ENCODE measurements at places on chromosomes 2 and 18.
A peak's percentile ranks its signal among the peaks of the same experiment; 100 is the strongest.

GRCh38 chr2:106961328-106961727 is 75.4 kb upstream of the ST6GAL2 start:
- DNase-seq, result no peak

DNA sequence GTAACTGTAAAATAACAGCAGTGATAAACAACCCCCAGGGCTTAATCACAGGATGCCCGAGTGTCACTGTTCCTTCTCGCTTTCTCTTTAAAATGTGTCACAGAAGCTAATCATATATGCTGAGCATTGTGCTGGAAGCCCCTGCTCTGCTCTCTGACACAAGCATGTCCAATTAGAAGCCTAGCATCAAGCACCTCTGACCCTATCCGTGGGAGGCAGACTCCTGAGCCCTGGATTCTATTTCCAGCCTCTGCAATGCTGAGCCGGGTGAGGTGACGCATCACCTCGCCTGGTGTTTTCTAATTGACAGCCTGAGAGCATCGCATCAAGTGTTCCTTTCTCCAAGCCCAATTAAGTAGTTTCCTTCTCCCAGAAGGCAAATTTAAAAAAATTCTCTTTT is 19.7 kb upstream of the SCG2 start:
- DNase-seq, result no peak

GRCh38 chr2:105309147-105309545 is 20.4 kb downstream of the TGFBRAP1 start:
- DNase-seq, result no peak

- DNase-seq, result no peak
Observed at GRCh38 chr18:59024829-59025228, 114.9 kb upstream of the SEC11C start.

- peak; percentile 94 for DNase-seq
Observed at GRCh38 chr18:49814147-49814499, 790 bp upstream of the ACAA2 start.

- DNase-seq, result no peak
Observed at GRCh38 chr2:160205505-160205904, 5.4 kb upstream of the ITGB6 start.

DNA sequence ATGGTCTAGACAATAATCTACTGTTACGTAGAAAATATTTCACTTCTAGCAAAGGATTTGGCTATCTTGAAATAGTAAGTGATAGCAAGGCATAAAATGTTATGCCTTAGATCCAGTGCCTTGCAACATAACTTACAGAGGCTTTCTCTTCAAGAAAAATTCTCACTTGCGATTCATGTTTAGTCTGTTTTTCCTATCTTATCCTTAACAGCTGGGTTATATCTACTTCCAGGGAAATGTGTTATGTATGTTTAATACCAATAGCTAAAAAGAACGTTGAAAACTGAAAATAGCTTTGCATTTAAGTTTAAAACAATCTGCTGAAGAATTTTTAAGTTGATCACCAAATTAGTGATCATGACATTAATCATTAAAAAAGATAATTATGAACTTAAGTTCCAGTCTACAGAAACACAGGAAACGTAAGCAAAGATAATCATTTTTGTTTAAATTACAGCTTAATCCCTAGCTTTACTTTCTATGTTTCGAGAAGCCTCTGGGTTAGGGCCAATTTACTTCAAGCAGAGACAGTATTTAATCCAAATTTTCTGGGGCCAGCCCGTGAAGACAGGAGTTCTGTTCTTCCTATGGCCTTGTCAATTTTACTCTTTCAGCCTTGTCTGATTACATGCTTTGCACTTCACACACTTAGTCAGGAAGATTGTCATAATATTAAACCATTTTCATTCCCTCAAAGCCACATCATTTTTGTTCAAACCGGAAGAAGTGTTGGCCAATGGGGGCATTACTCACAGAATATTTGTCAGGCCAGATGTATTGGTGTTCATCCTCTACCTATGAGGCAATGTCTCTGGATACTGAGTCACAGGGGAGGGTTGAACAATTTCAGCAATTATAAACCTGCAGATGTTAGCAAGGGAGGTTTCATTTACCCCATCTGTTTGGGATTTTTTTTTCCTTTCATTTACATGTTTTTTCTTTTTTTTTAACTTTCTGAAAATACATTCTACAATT is 1132.9 kb upstream of the ZEB2 start:
- DNase-seq, result no peak

DNA sequence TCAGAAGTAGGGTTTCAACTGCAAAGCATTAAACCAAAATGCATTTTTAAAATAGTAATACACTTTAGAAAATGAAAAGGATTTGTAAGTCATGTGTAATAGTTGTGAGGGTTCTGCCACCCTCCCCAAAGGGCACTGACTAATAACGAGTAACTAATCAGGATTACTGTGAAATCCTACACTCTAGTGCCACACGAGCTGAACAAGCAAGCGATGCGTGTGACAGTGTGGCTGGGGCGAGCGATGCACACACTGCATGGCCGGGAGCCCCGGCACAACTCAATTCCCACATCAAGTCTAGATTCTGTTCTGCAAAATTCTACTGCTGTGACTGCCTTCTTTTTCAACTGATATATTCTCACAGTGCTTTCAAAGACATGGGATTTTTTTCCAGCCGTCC is 156.4 kb downstream of the SEPTIN10 start:
- DNase-seq, result no peak

- DNase-seq, result no peak
Observed at GRCh38 chr2:95315801-95316411, 18.8 kb downstream of the KCNIP3 start.

DNA sequence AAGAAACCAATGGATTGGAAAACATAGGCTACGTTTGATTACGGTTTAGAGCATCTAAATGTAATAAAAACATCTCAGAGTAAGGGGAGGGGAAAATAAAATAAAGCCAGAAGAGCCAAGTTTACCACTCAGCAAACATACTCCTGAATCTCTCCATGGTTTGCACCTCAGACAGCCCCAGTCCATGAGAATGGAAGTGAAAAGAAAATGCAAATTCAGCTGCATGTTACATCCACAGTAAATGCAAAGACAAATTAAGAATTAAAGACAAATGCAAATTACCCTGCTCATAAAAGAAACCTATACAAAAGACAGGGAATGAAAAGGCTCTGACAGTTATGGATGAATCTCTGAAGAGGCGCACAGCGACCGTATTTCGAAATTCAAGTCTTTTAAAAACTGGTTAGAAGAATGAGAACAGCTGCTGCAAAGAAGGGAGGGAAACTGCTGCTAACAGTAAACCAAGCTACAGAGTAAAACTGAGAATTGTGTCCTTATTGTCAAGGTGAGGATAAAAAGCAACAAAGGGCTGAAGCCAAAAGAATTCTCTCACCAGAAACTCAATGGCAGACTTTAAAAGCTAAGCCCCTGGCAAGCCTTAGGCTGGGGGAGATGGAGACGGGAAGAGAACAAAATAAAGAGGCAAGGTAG is 197.9 kb upstream of the ACVR2A start:
- no peak for DNase-seq

DNA sequence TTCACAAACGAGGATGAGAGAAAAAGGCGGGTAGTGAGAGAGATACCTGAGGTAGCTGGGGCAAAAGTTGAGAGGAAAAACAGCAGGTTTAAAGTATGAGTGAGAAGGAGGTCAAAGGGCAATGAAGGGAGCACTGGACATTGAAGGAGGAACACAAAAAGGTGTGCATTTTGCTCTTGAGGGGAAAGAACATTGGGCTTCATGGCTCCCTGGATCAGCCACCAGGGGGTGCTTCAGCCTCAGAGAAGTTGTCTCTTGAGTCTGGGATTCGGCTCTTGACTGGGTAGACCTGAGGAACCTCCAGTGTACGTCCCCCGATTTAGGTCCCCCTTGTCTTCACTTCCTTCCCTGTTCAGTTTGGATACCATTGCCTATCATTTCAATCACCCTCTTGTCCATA is 128.5 kb downstream of the RAPGEF4 start:
- DNase-seq, result peak; percentile 91

- no peak for DNase-seq
Observed at GRCh38 chr2:182241936-182242335, 184.9 kb downstream of the PDE1A start.

DNA sequence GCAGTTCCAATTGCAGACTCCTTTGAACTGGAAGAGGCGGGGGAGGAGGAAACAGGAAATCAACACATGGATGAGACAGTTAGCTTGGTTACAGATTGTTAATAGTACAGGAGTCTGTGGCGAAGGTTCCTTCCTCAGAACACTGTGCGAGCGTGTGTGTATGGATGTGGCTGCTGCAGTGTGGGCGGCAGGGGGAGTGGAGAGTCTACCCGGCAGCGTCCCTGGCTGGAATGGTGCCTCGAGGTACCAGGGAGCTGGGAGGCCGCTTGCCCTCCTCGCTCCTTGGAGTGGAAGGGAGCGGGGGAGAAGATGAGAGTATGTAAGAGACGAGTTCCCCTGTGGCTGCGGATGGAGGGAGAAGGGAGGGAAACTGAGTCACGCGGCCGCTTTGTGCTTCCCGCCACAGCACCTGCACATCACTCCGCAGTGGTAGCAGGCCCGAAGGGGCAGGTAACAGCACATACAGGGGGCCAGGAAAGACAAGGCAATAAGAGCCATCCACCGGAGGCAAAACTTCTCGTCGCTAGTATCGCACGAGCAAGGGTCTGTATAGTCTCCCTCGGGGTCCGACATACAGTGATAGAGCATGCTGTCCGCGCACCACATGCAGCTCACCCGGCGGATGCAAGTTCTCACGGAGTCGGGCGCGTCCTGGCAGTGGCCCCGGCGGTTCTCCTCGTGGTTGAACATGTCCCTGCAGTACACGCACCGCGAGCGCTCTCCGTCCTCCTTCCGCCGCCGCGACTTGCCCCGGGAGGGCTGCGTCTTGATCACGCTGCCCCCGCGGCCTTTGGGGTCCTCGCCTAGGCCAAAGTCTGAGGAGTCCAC is 85.7 kb downstream of the ACTR2 start:
- DNase-seq, result no peak

- no peak for DNase-seq
Observed at GRCh38 chr2:96501471-96501874, 3.7 kb downstream of the NEURL3 start.

DNA sequence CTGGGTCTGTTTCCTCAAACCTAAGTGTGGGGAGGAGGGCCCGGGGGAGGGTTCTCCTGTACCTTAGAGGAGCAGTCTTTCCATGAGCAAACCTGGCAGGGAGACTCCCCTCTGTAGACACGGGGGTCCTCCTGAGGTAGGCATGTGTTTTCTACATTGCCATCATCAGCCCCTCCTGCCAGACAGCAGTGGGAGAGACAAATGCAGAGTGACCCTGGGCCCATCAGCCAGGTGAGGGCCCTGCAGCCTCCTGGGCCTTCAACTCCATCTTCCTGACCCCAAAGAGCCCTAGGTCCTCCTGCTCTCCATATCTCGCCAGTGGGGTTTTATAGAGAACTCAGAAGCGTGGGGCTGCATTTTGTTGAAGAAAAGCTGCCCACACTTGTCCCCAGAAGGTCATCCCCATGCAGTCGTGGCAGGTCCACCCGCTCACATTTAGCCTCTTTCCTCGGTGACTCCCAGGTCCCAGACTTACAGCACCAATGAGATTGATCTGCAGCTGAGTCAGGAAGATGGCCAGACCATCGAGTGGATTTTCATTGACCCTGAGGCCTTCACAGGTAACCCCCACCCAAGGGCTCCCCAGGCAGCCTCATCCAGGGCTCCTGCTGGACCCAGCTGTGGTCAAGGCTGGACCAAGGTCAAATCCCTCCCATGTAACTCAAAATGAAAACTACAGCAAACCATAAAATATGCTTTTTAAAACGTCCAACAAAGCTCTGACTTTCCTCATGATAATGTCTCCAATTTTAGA is 2.6 kb downstream of the CHRNG start:
- no peak for DNase-seq

- no peak for DNase-seq
Observed at GRCh38 chr2:1117569-1117968, 166.9 kb downstream of the SNTG2 start.

DNA sequence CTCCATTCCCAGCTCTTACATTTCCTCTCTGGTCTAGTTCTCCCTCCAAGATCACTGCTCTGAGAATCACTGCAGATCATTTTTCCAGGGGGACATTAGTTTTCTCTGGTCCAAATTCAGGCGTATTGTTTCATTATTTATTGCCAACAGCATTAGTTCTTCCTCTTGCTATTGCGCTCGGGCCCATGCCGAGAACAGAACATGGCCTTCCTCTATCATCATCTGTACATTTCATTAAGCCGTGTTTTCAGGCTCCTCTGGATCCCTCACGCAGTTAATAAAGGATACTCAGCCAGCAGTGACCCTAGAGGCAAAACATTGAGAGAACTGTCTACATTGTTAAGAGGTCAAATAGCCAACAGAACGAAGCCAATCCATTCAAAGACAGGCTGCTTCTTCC is 63.9 kb downstream of the CCBE1 start:
- peak; percentile 50 for DNase-seq
